NCI-H82 (cell line): ENCODE measurements at places on chromosomes 3 and 15.

GRCh38 chr15:77186594-77187011 is 115.7 kb upstream of the TSPAN3 start:
- peak; percentile 76 for DNase-seq

GRCh38 chr15:59543721-59544547 is 67.6 kb upstream of the GCNT3 start:
- no peak for DNase-seq

GRCh38 chr3:13400114-13400673 is 19.9 kb downstream of the NUP210 start:
- no peak for DNase-seq

DNA sequence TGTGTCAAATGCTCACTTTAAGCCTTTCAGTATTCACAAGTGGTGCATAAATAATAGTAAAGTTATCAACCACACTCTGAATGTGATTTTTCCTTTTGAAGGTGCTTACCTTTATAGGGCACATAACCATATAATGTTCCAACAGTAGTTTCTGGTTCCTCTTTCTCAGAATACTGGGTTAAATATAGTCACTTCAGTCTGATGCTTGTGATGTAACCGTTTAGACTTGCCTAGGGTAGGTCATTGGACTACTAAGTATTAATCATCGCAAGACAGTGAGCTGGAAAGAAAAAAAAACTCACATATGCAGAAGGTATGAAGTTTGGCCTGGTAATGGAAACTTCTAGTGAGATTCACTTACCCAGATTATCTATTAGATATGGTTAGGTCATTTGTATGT is 1.9 kb downstream of the KBTBD8 start:
- DNase-seq: no peak

GRCh38 chr3:136194409-136195257 is 1.5 kb downstream of the MSL2 start:
- peak; percentile 65 for DNase-seq

- DNase-seq: peak; percentile 52
Measured at GRCh38 chr3:113514265-113514769, 639 bp downstream of the SPICE1 start.

DNA sequence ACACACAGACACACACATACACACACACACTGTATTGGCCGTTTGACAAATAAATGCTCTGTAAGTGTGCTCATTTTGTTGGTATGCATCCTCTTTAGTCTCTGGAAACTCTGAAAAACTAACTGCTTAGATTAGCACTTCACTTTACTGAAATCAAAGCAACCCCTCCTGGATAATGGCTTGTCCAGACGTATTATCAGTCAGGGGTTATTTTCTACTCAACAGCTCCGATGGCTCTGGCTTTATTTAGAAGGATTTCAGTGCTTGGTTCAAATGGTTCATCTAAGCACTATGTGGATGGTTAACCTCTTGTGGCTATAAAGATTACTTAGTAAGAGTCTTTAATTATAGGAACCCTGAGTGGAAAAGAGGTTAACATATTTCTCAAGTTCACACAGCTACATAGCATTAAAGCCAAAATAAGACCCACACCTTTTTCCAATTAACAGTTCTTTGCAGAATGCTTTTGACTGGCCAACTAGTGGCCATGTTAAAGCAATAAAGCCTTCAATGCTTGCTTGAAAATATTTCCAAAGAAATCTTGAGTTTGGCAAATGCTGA is 516.1 kb upstream of the NAALADL2 start:
- DNase-seq: no peak

DNA sequence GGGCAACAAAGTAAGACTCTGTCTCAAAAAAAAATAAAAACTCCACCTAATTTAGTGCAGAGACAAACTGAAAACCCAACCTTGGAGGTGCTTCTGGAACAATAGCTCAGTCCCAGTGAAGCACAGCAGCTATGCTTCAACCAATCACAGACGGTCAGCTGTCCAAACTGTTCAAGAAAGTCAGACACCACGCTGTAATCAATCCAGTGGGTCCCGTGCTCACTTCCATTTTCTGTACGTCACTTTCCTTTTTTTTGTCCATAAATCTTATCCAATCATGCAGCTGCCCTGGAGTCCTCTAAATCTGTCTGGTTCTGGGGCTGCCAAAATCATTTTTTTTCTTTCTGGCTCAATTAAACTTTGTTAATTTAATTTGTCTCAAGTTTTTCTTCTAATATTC is 93.6 kb upstream of the FAM174B start:
- no peak for DNase-seq
